Posterior vena cava (tissue), 2 donors: ENCODE measurements at places on chromosomes 13 and 19. TPM values are rescaled to one million over a fixed set of nuclear protein-coding genes. Genes with fewer than 3 reads are reported as not detected.

Gene TLE6
- 0.57 TPM for total RNA-seq

Gene TPTE2
- total RNA-seq = not detected

Gene BRME1
- 1.2 TPM for total RNA-seq

Gene SIGLEC7
- total RNA-seq = 1.8 TPM

Gene FCAR
- total RNA-seq = 5.8 TPM

Gene ZNF728
- 3.9 TPM for total RNA-seq

Gene ZNF181
- total RNA-seq = 10.0 TPM

Gene URAD
- total RNA-seq = not detected

Gene PALM
- 89.6 TPM for total RNA-seq

Gene FLT3
- 0.65 TPM for total RNA-seq

Gene SLC5A5
- total RNA-seq = not detected

Gene APOC1
- 4.3 TPM for total RNA-seq

Gene PRR22
- total RNA-seq = 2.2 TPM

Gene KLHL1
- not detected for total RNA-seq

Gene SLC15A1
- 0.19 TPM for total RNA-seq

Gene ACP7
- total RNA-seq = not detected

Gene FREM2
- total RNA-seq = 0.09 TPM

Gene NOP53
- total RNA-seq = 184 TPM

Gene CCDC97
- total RNA-seq = 17.5 TPM

Gene CERS1
- total RNA-seq = 0.38 TPM

Gene ZNF554
- total RNA-seq = 3.5 TPM

Gene KLK12
- total RNA-seq = not detected

Gene ATP7B
- total RNA-seq = 5.7 TPM

Gene GARIN5A
- not detected for total RNA-seq

Gene CDC34
- total RNA-seq = 45.8 TPM

Gene CYP4F2
- total RNA-seq = not detected

Gene RFPL4A
- total RNA-seq = not detected

Gene NEK3
- total RNA-seq = 12.2 TPM

Gene SOX1
- total RNA-seq = not detected
